Nasal cavity respiratory epithelium epithelial cell of viscerocranial mucosa (primary cell): ENCODE measurements at places on chromosomes 1 and 21. TPM values are rescaled to one million over a fixed set of nuclear protein-coding genes. Genes with fewer than 3 reads are reported as not detected.

Gene SLC45A1
- total RNA-seq: 0.07 TPM in 1 of 2 replicates, not detected in the other

Gene TSACC
- 0.34 and 0.36 TPM in 2 replicates for total RNA-seq

Gene RSRP1
- 65.6 and 88.9 TPM in 2 replicates for total RNA-seq

Gene UAP1
- total RNA-seq: 122 and 179 TPM in 2 replicates

Gene CNTN2
- not detected in 2 replicates for total RNA-seq

Gene KRTAP19-1
- total RNA-seq: not detected in 2 replicates

Gene CSF3R
- total RNA-seq: not detected in 2 replicates

Gene CAPN8
- total RNA-seq: under 0.01 and 0.14 TPM in 2 replicates

Gene MFAP2
- 14.4 and 17.6 TPM in 2 replicates for total RNA-seq

Gene OR6K2
- not detected in 2 replicates for total RNA-seq

Gene CYP4A11
- total RNA-seq: not detected in 2 replicates

Gene PTGS2
- total RNA-seq: 65.2 and 99.1 TPM in 2 replicates

Gene APOBEC4
- total RNA-seq: not detected in 2 replicates

Gene FDPS
- total RNA-seq: 134 and 144 TPM in 2 replicates

Gene OR2T27
- total RNA-seq: not detected in 2 replicates

Gene NUDT4B
- total RNA-seq: 13.5 and 17.8 TPM in 2 replicates

Gene PRR9
- 2.1 TPM in 1 of 2 replicates, not detected in the other for total RNA-seq

Gene CA6
- not detected in 2 replicates for total RNA-seq

Gene MNDA
- not detected in 2 replicates for total RNA-seq

Gene ACOT11
- 2.4 and 12.6 TPM in 2 replicates for total RNA-seq

Gene CELA2B
- not detected in 2 replicates for total RNA-seq

Gene CHRNB2
- total RNA-seq: under 0.01 and 0.07 TPM in 2 replicates

Gene SPTA1
- not detected in 2 replicates for total RNA-seq
